Renal cortex interstitium (tissue), 15 donors: ENCODE measurements at places on chromosomes 11 and 22.

- no peak for DNase-seq
These were observed 9.1 kb downstream of the LMF2 start for GRCh38 chr22:50498322-50498890.

GRCh38 chr11:14907411-14908213 is 15.6 kb upstream of the CYP2R1 start:
- DNase-seq: peak; percentile 14

DNA sequence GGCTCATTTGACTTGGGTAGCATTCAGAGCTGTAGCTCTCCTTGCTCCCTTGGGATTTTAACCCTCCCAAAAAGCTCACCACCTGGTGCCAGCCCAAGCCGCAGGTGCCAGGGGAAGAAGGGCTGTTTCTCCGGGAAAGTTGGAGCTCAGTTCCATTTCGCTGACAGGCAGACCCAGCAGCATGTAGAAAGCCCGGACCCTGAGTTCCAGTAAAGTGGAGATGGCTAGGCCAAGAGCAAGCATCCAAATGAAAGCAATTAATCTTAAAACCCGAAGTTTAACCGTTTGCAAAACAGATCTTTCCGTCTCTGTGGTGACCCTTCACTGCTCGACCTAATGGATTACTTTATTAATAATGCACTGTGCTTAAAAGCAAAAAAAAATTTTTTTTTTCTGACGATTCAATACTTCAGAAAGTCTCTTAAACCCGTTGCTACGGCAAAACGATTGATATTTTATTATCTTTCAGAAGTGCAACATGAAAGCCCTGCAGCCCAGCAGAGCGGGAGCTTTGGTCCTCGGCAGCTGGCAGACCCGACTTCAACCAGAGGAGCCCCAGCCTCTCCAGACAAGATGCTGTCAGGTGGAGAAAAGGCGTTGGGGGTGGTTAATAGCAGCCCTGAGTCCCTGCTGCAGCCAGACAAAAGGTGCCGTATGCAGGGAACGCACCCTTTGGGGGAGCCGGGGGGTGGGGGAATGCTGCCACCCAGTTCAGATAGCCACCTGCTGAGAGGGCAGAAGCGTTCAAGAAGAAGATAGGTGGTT is 3.3 kb downstream of the LMO1 start:
- DNase-seq: no peak

- DNase-seq: peak; percentile 49
These were observed 67.3 kb upstream of the NUP50 start for GRCh38 chr22:45096256-45096907.

DNA sequence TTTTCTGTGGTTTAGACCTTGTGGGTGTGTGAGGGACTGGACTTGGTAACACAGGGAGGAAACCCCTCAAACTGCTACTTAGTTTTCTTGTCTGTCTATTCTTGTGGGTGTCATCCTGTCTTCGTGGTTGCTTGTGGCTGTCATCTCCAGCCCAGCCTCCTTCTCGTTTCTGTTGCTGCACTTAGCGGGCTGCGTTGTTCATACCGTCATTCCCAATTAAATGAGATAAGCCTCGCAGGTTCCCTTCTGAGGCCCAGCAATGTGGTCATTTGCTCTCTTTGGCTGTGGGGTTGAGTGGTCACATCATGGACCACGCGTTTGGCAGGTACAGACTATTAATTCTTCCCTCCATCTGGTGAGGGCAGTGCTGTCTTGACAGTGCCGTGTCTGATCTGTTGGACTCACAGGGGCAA is 18.8 kb downstream of the PANX1 start:
- DNase-seq: no peak

- no peak for DNase-seq
These were observed 27.8 kb downstream of the RELT start for GRCh38 chr11:73404048-73404447.

DNA sequence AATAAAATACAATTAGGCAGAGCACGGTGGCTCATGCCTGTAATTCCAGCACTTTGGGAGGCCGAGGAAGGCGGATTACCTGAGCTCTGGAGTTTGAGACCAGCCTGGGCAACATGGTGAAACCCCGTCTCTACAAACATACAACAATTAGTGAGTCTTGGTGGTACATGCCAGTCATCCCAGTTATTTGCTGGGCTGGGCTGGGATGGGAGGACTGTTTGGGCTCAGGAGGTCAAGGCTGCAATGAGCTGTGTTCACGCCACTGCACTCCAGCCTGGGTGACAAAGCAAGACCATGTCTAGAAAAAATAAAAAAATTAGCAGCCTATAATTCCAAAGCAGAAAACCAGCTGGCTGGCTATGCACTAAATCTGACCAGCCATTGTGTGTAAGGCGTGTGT is 35.1 kb downstream of the APOL3 start:
- no peak for DNase-seq

DNA sequence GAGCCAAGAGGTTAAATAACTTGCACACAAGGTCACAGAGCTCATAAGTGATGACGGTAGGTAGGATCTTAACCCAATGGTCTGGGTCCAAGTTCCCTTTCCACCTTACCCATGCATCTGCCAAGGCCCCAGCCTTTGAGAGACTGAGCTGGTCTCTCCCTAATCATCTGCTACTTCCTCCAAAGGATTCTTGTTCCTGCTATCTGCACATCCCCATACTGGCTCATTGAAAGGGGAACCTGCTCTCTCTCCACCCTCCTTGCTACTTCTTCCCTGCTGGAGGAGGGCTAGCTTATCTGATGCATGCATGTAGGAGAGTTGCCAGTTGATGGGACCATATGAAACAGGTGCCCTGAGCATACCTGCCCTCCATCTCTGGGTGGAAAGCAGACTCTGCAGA is 47.7 kb downstream of the COMMD9 start:
- DNase-seq: no peak

GRCh38 chr11:71200172-71200716 is 52.1 kb downstream of the SHANK2 start:
- no peak for DNase-seq

- DNase-seq: no peak
These were observed 16.9 kb upstream of the PIK3C2A start for GRCh38 chr11:17224727-17225126.

DNA sequence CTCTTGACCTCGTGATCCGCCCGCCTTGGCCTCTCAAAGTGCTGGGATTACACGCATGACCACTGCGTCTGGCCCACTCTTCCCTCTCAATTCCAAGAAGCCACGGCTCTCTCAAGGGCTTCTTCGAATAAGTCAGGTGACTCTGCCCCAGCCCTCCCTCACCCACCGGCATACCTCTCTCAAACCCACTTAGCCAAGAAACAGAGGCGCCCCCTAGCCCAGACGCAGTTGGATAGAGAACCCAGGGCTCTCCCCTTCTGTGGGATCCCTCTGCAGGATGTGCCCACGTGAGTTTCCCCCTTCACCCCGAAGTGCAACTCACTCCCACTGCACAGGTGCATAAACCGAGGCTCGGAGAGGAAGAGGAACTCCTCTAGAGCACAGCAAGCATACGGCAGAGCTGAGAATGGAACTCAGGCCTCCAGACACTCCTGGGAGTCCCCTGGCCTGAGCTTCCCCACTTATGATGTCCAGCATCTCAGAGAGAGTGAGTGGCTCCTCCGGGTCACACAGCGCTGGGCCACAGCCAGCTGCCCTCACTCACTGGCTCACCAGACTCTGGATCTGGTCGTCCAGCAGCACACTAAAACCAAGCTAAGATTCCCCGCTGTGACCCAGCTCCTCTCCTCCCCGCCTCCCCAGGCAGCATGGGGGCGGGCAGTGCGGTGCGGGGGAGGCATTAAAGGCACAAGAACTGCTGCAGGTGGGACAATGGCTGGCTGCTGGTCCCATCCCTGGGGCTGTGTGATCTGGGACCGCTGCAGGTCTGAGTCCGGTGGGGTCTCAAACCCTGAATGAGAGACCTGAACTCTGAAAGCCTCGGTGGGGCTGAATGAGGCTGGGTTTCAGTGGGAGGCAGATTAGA is 16.8 kb upstream of the RGL4 start:
- no peak for DNase-seq

GRCh38 chr22:41608386-41608785 is 12.5 kb downstream of the DESI1 start:
- no peak for DNase-seq

DNA sequence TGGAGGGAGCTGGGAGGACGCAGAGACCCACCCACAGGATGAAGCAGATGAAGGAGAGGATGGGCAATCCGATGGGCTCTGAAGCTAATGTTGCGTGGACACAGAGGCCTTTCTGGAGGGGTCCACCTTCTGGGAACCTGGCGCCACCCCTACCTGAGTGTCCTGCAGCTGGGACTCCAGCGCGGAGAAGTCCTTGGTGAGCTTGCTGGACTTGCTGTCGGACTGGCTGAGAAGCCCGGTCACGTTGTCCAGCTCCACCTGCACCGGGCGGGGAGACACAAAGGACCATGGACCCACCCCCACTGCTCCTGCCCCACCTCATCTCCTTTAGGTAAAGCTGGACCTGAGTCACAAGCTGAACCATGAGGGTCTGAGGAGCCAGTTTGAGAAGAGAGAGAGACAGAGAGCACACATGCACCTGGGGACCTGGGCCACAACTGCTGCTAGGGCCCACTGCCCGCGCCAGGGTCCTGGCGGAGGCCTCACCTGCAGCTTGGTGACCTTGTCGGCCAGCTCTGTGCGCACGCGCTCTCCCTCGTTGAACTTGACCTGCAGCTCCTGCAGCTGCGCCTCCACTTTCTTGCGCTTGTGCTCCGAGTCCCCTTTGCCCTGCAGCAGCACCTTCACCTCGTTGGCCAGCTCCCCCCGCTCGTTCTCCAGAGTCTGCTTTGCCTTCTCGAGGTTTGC is 40.8 kb downstream of the APOL1 start:
- DNase-seq: no peak

- DNase-seq: no peak
These were observed 89.8 kb downstream of the PIWIL4 start for GRCh38 chr11:94656968-94657367.

- no peak for DNase-seq
These were observed 72.2 kb downstream of the CWF19L2 start for GRCh38 chr11:107385361-107385981.

GRCh38 chr22:46267431-46268279 is at the start of gene TTC38:
Gene TTC38, plus strand, starts transcription at chr22:46268008. Its CDS starts 32 bp downstream, at chr22:46268040.
- DNase-seq: peak; percentile 83

DNA sequence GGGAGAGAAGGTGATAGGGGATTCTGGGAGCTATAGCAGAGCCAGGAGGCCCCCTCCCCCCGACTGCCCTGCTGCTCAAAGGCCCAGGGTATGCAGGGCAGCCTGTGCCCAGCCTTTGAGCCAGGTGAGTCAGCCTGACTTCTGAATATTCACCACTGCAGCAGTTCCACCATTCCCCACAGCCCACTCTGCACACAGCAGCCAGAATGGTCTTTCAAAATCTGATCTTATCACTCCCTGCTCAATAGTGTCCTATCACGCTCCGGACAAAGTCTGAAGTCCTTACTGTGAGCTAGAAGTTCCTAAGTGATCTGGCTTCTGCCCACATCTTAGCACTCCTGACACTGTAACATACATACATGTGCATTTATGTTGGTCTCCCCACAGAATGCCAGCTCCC is 111.7 kb downstream of the BUD13 start:
- no peak for DNase-seq

GRCh38 chr11:122040464-122040863 is 75.6 kb downstream of the BLID start:
- no peak for DNase-seq

DNA sequence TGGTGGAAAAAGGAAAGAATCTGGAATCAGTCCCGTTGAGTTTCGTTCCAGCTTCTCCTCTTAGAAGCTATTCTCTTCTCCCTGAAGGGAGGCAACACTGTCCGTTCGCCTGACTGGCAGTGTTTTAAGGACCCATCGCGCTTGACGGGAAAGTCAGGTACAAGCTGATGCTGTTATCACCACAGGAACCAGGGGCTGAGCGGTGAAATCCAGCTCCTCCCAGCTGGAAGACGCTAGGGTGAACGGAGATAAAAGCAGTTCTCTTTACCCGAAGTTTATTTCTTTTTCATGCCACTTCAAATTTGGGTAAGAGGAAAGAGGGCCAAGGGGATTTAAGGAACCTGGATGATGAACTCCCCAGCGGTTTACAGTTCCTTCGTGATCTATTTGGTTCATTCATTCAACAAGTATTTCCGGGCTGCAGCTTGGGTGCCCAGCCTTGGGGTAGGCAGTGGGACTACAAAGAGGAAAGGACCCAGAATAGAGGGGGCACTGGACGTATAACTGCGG is 551 bp upstream of the DEUP1 start:
- DNase-seq: peak; percentile 8

DNA sequence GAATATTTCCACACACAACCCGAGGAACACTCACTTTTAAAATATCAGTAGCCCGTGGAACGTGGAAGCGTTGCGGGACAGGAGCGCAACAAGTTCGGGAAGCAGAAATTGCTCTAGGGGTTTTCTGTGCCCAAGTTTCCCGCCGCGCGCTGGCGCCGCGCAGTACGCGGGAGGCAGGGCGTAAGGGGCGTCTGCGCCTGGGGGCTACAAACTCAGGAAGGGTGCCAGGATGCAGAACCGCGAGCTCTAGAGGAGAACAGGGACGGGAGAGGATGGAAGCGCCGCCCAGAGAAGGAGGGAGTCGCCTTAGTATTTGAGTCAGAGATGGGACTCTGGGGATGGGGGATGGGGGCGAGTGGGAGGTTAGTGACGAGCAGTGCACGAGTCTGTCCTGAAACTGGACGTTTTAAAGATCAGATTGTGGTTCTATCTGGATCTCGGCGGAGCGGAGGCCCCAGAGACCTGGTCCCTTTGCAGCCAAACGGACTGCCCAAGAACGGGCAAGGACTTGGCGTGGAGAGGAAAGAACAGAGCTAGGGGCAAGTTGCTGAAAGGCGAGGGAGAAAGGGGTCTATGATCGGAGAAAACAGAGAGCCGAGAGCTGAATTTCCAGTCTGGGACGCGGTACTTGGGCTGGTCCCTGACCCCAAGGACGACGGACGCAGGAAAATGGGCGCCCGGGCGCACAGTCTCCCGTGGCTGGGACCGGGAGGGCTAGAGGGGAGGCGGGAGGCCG is 4.7 kb downstream of the BSX start:
- no peak for DNase-seq
